ENCODE measurements at places on chromosomes 16 and 17. TPM values are rescaled to one million over a fixed set of nuclear protein-coding genes. Genes with fewer than 3 reads are reported as not detected.
A peak's percentile ranks its signal among the peaks of the same experiment; 100 is the strongest.

ERN2 gene
- not detected for total RNA-seq

DNA sequence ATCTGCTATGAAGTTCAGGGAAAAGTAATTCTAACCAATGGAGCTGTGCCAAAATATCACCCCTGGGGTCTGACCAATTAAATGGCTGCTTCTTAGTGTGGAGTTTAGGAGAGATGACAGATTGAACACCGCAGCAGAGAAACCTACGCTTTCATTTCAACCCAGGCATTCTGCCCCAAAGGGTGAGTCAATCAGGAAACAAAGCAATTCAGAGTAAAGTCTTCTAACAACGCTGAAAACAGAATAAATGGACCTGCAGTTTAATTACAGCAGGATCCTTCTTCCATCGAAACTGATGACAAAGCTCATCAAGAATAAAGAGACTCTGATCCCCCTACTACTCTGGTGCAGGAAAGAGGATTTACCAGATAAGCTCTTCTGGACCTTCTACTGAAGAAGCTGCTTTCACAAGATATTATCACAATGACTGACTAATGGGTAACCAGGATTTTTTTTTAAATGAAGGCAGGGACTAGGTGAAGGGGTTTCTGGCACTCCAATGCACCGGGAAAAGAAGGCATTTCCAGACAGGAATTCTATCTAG is 16.7 kb downstream of the RFFL start:
- no peak for DNase-seq

C16orf96 gene
- 0.07 TPM for total RNA-seq

DNA sequence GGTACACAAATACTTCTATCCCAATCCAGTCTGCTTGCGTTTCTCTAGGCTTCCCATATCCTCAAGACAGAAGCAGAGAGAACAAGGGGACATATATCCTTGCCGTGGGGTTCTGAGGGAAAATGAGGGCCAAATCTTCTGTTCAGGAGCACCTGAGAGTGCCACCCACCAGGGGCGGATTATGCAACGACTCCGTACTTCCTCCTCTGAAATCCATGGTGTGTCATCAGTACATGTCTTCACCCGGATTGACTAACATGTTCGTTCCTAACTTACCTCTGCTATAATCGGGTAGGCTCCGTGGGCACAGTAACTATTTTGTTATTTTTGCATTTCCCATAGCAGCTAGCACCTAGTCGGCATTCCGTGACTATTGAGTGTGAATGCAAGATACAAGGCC is 7.8 kb upstream of the ZNF200 start:
- DNase-seq, result no peak

DNA sequence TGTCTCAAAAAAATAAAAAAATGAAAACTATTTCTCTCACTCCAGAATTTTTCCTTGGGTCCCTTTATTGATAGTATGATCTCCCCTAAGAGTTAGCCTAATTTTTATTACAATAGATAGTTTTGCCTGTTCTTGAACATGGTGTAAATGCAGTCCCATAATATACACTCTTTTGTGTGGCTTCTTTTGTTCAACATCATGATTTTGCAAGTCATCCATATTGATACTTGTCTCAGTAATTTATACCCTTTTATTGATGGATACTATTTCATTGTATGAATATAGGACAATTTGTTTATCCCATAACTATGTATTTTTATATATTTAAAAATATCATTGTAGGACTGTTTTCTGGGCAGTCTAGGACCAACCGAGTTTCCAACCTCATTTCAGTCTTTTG is 207.0 kb downstream of the UTP18 start:
- DNase-seq, result no peak

PDIA2 gene
- 2.6 TPM for total RNA-seq

GRCh38 chr17:19388791-19389785 is 2.1 kb upstream of the MFAP4 start:
- no peak for DNase-seq

LDHD gene
- 83.3 TPM for total RNA-seq

ITGA2B gene
- 0.72 TPM for total RNA-seq

- no peak for DNase-seq
Observed at GRCh38 chr16:82386761-82387160, 216.7 kb upstream of the MPHOSPH6 start.

DNA sequence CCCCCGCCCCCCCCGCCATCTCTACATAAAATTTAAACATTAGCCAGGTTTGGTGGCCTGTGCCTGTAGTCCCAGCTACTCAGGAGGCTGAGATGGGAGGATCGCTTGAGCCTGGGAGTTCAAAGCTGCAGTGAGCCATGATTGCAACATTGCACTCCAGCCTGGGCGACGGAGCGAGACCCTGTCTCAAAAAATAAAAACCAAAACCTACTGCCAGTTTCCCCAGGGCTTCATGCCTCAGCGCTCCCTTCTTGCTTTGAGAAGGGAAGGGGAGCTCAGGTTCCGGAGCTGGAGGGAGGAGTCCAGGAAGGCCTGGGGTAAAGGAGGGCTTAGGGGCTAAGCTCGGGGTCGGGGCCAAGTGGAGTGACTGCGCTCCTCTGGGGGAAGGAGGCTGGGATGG is 20.5 kb downstream of the PLCD3 start:
- no peak for DNase-seq

- no peak for DNase-seq
Observed at GRCh38 chr17:3879591-3880417, 13.0 kb downstream of the CAMKK1 start.

DNA sequence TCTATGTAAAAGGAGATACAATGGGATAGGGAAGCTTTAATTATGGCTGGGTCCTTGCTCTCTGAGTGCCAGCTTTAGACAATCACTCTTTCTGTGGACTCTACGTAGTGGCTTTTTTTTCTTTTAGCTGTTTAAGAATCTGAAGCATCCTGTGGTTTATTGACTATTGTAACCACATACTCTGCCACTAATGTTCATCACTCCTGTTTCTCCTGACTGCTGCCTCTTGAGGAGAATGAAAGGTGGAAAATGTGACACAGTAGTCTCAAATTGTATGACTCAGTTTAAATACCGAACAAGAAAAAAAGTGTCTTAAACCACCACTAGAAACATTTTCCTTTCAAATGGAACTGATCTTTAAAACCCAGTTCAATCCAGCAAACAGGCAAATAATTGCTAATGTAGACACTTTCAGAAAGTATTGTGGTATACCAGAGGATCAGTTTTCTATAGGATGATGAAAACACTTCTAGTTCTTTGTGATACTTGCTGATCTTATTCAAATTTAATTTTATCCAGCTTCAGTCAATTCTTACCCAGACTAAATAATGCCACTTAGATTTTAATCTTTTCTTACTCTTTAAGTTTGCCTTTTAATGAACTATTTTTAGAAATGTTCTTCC is 302.7 kb upstream of the PMFBP1 start:
- DNase-seq, result no peak

DNA sequence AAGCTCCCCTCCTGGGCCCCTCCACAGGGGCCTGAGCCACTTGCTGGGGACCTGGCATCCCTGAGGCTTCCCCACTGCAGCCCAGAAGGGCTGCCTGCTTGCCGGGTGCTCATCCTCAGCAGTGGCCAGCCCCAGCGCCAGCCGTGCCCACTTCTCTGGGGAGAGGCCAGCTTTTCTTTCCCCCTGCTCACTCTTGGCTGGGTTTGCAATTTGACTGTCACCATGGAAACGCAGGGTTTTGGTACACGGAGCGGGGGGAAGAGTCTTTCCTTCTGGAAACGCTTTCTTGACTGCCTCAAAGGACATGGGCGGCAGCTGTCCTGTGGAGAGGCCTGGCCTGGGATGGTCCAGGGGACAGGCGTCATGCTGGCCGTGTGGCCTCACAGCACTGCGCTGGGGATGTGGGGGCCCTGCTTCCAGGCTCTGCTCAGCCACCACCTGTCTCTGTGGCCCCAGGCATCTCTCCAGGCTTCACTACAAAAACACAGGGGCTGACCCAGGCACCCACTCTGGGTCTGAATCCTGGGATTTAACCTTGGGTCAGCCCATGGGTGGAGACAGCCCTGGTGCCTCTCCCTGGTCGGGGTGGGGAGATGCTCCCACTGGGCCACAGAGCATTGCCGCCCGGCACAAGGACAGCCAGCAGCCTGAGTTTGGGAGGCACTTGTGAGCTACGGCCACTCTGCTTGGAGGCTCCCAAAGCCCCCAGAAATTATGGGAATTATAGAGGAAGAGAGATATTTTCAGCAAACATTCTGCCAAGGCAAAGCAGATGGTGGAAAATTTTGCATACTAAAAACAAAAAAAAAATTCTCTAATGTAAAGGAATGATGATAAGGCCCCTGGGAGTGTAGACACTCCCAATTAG is 45.9 kb upstream of the DOC2B start:
- no peak for DNase-seq

DNA sequence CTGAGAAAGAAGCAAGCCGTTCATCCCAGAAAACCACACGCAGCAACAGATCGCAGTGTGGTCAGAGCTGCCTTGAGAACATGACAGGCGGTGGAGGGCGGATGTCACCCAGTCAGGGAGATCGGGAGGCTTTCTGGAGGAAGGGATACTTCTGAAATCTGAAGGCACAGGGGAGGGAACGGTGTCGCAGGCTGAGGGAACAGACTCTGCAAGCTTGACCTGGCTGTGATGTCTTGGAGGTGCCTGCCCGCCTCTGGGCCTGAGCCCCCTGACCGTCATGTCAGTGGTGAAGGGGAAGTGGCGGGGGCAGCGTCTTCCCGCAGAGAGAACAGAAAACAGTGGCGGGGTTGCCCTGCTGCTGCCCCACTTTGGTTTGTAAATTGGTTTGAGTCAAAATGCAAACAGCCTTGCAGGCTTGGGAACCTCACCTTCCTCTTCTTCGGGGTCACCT is 8.1 kb upstream of the ATP2A3 start:
- peak; percentile 26 for DNase-seq

SULT1A1 gene
- 15.5 TPM for total RNA-seq

PKMYT1 gene
- 0.55 TPM for total RNA-seq

DNA sequence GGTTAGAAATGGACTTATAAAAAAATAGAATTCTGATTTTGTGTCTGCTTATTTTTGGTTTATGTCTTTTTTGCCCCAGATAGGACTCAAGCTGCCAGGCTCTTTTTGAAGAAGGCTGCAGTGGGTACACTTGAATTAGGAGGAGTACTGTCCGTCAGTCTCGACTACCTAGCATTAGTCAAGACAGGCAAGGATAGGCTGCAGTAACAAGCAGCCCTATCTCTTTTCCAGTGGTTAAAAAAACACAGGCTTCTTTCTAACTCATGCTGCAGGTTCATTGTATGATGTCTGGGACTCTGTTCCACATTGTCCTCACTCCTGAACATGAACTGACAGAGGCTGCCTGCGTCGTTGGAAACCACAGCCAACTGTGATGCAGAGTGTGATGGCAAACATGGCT is 8.0 kb downstream of the C16orf46 start:
- no peak for DNase-seq

DNA sequence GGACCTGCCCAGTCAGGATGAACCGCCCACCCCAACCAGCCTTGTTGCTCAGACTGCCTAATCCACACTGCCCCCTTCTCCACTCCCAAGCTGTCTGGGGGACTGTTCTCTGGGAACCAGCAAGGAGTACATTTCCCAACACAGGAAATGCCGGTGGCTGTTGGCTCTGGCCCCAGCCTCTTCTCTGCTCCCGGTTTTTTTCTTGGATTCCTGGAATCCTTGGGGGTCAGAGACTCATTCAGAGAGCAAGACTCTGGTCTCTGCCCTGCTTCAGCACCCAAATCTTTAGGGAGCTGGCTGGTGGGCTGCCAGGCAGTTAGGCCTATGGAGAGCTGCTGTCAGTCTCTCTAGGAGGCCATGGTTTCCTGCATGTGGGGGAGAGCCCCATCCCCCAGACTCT is 10.8 kb upstream of the MTMR4 start:
- peak; percentile 78 for DNase-seq

GRCh38 chr17:45433159-45433535 is 477 bp upstream of the ARHGAP27 start:
- no peak for DNase-seq

EPN3 gene
- 33.4 TPM for total RNA-seq

DNA sequence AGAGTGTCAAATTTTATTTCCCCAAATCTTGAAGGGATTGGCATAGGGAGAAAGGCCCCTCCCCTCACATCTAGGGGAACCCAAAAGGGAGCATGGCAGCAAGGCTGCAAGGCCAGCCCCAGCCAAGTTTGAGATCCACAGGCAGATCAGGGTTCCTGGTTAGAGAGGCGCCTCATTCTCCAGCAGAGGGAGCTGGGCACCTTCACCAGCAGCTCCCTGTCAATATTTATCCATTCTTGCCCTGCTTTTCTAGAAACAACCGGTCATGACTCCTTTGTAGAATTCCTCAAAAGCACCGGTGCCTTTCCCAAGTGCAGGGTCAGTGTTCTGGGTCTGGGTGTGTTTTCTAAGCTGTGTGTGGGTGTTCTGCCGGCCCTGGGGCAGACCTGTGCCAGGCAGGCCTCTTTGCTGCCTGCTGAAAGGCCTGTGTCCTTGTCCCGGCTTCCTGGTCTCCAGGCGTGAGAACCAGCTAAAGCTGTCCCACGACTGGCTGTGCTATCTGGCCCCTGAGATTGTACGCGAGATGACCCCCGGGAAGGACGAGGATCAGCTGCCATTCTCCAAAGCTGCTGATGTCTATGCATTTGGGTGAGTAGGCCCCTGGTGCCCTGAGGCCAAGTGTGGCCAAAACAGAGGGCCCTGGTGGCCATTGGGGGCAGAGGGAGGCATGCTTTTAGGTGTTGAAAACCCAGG is 21.2 kb upstream of the LGALS9 start:
- peak; percentile 60 for DNase-seq

- no peak for DNase-seq
Observed at GRCh38 chr17:66275651-66276050, 26.8 kb upstream of the PRKCA start.

- DNase-seq, result peak; percentile 72
Observed at GRCh38 chr16:88936556-88937205, 40.3 kb downstream of the CBFA2T3 start.

CHAD gene
- 0.32 TPM for total RNA-seq

GRCh38 chr17:41480136-41480535 is 815 bp downstream of the KRT35 start:
- DNase-seq, result no peak

GRCh38 chr16:57062329-57062728 is 30.1 kb upstream of the CPNE2 start:
- DNase-seq, result no peak
